ENCODE measurements at places on chromosomes 7 and 10.

DNA sequence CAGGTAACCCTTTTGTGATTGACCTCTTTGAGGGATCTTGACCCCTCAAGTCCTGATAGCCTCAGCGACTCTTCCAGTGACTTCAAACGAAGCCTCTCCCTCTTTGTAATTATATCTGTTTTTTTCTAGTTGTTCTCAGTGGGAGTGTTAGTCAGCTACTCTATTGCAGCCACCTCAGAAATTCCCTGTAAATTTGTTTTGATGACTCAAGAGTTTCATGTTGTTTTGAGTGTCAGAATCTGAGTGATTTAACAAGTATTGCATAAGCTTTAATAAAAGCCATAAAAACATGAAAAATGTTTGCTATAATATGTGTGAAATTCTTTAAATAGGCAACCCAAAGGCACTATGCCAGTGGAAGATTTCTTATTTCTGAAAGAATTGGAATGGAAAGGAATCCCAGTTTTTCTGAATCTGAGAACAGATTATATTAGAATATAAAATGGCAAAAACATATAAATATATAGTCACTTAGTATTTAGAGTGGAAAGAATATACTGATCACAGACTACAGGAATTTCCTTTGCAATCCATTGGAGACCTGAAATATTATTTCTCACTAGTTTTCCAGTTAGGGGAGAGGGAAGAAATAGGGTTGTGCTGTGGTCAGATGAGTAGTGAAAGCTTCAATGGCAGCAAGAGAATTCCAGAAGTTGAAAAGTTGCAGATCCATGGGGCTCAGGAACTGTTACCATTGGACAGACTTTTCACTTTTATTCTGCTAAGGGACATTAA, 94.4 kb upstream of the SEMA3C start:
- no peak for DNase-seq

DNA sequence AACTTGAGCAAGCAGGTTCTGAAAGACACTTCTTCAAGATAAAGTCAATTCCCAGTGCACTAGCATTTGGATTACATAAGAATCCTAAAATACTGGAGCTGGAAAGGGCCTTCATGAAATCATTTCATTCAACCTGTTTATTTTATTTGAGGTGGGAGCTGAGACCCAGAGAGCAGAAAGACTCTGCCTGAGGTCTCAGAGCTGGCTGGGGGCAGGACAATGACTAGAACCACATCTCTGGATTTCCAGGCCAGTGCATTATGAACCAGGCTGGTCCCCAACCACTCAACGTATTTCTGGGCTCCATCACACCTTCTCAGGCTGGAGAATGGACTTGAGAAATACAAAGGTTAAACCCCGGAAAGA, 8.4 kb downstream of the ANXA11 start:
- DNase-seq, result no peak

DNA sequence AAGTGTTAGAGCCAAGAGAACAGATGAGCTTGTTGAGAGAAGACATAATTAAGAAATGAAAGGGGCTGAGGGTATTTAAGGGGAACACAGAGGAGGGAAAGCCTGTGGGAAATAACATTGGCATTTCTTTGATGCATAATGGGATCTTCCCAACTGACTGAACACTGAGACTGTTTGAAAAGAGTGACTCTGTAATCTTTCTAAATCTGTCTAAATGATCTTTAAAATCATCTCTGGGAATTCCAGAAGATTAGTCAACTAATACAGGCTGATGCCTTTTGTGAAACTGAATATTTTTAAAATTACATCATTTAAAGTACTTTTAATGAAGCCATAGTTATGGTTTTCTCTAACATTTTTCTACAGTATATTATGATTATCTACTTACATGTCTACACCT, 17.4 kb upstream of the SLC35G1 start:
- DNase-seq, result no peak

GRCh38 chr7:134785842-134786241, 6.4 kb downstream of the CALD1 start:
- DNase-seq, result no peak

DNA sequence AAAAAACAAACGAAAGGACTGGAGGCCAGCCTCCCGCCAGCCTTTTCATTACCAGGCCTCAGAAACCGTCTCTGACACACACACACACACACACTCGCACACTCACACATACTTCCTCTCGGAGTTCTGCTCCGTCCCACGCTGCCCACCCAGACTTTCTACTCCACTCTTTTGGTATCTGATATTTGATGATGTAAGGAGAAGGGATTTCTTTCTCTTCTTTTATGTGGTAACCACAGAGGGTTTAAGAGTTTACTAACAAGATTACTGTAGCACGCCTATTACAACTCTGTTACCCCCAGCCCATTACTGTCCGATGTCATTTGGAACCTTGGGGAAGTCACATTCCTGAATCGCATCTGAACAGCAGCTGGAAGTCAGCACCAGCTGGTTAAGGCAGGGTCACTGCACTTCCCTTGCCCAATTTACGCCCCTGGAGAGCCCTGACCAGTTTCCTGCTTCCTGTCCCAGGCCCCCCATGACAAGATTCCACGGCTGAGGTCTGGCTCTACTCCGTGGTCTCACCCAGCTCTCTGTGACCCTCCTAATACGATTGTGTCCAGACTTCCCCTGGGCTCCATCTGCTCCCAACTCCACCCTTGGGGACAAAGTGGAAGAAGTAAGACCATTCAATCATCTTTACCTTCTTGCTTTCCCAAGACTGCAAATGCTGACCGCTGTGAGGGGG, 1.1 kb downstream of the DENND2A start:
- DNase-seq, result no peak

- DNase-seq, result no peak
These were observed 91.2 kb downstream of the VTI1A start for GRCh38 chr10:112538168-112538567.

DNA sequence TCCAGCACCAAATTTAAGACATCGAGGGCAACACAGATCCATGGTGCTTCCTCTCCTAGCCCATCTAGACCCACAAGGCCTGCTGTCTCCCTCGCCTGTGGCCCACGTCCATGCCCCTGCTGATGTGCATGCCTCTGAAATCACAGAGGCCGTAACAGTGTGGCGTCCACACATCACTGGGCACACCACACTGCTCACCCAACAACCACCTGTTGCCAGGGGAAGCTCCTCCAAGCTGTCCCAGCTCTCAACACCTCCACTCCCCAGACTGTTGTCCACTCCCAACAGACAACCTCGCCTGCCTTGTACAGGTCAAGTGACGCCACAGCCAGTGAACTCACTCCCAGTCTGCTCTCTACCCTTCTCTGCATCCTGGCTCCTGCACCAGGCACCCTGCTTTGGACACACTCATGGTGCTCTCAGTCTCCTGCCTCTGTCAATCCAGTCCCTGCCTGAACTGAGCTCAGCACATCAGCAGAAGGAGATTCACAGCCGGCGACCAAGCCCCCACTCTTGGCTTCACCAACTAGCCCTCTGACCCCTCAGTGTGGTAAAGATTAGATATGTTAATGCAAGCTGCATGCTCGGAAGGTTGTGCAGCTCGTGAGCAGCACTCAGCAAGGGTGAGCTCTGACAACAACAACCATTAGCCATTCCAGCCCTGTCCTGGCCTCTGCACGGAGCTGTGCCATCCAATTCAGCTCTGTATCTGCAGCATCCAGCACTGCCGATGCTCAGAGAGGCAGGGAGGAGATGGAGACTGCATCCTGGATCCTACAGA, 197.0 kb downstream of the TNS3 start:
- no peak for DNase-seq

GRCh38 chr7:28619256-28619655, 206.9 kb downstream of the CREB5 start:
- no peak for DNase-seq

- no peak for DNase-seq
These were observed 113.8 kb upstream of the EGFR start for GRCh38 chr7:54904986-54905385.

- no peak for DNase-seq
These were observed 84.7 kb downstream of the SLC16A9 start for GRCh38 chr10:59624951-59625350.

DNA sequence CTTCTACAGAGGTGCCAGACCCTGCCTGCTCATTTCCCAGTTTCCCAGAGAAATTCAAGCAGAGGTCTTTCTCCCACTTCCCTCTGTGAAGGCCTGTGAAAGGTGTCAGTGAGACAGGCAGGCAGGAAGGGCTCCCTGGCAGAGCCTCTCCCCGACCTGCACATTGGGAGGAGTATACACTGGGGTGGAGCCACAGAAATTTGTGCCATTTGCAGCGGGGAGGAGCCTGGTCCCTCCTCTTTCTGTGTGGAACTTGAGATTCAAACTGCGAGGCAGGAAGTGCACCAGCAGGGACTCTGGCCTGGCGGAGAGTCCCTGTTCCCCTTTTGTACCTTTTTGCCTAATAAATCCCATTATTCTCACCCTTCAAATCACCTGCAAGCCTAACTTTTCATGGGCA, 54.6 kb upstream of the OPN4 start:
- DNase-seq, result no peak

GRCh38 chr10:3982746-3983442, 197.9 kb upstream of the KLF6 start:
- no peak for DNase-seq

DNA sequence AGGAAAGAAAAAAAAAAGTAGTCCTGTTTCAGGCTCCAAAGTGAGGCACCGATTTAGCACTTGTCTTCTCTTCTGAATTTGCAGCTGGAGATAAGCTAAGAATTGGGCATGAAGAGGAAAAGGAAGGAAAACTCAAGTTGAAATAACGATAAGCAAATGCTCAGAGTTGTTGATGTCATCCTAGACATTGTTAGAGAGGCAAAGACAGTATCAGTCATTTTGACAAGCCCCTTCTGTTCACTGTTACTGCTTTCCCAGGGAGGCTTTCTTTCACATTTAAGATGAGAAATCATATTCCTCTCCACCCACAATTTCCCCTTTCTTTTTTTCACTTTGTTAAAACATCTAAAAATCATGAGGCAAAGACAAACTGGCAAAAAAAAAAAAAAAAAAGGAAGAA, 41.8 kb downstream of the SORCS1 start:
- no peak for DNase-seq

GRCh38 chr7:67571026-67571545, 574.5 kb downstream of the TYW1 start:
- no peak for DNase-seq
